ENCODE measurements at places on chromosomes 5 and 9.

DNA sequence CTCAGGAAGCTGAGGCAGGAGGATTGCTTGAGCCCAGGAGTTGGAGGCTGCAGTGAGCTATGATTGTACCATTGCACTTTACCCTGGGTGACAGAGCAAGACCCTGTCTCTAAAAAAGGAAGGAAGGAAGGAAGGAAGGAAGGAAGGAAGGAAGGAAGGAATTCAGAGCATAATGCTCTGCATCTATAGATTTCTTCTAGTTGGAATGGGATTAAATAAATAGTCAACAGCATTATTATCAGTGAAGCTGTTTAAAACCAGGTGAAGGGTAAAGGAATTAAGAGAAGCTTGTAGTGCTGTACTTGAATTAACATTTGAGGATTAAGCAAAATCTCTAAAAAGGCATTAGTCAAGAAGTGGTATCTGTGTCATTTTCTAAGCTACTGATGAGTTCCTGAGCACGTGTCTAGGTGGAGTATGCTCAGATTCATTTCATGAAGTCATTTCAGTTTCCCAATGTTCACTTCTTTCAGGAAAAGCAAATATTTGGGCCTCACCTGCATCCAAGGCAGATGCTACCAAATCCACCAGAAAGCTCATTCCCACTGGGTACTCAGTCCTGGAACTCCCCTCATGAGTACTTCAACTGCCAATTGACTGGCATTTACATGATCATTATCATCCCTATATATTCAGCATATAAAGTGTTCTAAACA, 8.4 kb downstream of the PDE6A start:
- DNase-seq, result no peak

DNA sequence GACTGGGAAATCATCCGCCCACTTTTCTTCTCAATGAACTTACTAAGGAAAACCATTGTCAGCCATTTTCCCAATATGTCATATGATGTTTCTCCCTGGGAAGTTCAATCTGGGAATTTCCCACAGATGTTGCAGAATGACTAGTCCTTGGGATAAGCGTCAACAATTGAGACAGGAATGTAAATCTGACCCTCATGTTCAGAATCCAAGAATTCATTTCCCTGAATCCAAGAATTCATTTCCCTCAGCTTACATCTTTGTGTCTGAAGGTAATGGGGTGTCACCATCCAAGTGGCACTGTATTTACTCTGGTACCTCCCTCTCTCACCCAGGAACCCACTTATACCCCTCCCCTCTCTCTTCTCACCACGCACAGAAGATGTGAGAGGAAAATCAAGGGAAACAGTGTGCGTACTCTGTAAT, 7.4 kb downstream of the KLF9 start:
- DNase-seq, result no peak

DNA sequence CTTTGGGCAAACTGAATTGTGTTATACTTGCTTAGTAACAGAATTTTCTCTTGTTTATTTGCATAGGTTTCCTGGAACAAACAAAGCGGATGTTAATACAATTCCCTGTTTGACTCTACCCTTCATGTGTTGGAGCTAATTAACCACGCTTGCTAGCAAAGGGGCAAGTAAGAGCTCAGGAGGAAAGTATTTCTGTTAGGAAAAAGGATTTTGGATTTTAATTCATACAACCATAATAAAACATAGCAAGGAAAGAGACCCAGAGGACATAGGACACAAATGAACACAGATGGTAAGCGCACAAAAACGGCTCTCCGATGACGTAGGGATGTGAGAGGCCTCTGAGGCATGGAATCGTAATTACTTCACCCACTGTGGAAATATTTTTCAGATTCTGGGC, 5.1 kb upstream of the DCAF12 start:
- DNase-seq, result no peak

GRCh38 chr9:2269778-2270177, 254.6 kb downstream of the SMARCA2 start:
- no peak for DNase-seq

- DNase-seq, result no peak
Measured at GRCh38 chr5:139381837-139382761, 998 bp downstream of the SLC23A1 start.

- no peak for DNase-seq
Measured at GRCh38 chr5:2143088-2143487, 260.4 kb upstream of the IRX4 start.

GRCh38 chr9:22838266-22838665, 391.6 kb downstream of the DMRTA1 start:
- no peak for DNase-seq

Measured in left hindlimb (tissue), 1 donor.